ENCODE measurements at places on chromosomes 7 and 10.

GRCh38 chr7:54933643-54934042 lies 85.2 kb upstream of the EGFR start:
- no peak for DNase-seq

GRCh38 chr7:22295402-22296264 lies 61.3 kb downstream of the RAPGEF5 start:
- DNase-seq: no peak

DNA sequence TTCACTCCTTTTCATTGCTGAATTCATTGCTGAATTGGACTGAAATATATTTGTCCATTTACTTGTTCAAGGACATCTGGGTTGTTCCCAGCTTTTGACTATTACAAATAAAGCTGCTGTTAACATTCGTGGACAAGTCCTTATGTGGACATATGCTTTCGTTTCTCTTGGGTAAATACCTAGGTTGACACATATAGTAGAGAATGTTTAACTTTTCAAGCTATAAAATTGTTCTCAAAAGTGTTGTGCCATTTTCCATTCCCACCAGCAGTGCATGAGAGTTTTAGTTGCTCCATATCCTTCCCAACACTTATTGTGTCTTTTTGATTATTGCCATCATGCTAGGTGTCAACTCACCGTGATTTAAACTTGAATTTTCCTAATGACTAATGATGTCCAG lies 17.5 kb upstream of the CPVL start:
- no peak for DNase-seq

DNA sequence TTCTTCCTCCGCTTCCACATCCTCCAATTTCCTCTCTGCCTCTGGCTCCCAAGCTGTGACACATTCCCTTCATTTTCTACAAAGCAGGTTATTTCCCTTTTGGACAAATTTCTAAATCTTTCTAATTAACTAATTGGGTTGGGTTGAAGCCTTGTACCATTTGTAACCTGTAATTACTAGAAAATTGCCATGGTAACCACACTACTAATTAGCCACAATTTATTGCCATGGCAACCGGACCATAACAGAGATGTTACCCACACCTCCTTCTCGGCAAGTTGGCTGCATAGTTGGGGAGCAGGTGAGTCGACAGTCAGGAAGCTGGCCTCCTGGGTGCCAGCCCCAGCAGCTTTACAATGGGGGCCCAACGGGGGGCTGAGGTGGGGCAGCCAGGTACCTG lies 61.6 kb downstream of the GOLGA7B start:
- no peak for DNase-seq

- no peak for DNase-seq
Measured at GRCh38 chr7:137342265-137342664, 1.3 kb downstream of the PTN start.

- no peak for DNase-seq
Measured at GRCh38 chr10:62264126-62264525, 4.5 kb downstream of the RTKN2 start.

GRCh38 chr7:44372560-44373417 lies 47.4 kb upstream of the CAMK2B start:
- DNase-seq: no peak

GRCh38 chr10:8794860-8795259 lies 740.4 kb downstream of the GATA3 start:
- DNase-seq: no peak

DNA sequence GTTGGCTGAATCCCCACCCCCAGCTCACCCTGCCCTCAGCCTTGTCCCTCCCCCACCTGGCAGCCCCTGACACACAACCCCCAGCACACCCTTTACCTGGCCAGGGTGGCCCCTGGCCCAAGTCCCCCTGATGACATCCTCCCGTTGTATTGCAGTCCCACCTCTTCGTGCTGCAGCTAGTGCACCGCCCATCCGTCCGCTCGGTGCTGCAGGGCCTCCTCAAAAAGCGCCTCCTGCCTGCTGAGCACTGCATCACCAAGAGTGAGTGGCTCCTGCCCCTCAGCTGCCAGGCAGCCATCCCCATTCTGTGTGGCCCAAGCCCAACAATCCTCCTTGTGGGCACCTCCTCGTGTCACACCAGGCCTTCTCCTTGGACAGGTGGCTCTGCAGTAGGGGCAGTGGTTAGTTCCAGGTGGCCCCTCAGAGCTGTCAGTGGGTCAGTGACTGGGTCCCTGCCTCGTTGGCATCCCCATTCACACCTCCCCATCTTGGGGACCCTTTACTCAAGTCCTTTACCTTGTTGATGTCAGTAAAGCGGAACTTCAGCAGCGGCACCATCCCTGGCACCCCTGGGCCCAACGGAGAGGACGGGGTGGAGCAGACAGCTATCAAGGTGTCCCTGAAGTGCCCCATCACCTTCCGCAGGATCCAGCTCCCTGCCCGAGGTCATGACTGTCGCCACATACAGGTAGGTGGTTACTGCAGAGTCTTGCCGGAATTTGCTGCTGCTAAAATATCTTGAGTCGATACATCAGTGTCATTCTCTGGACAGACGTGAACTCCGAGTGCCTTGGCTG lies 14.3 kb downstream of the ZMIZ2 start:
- DNase-seq: no peak

DNA sequence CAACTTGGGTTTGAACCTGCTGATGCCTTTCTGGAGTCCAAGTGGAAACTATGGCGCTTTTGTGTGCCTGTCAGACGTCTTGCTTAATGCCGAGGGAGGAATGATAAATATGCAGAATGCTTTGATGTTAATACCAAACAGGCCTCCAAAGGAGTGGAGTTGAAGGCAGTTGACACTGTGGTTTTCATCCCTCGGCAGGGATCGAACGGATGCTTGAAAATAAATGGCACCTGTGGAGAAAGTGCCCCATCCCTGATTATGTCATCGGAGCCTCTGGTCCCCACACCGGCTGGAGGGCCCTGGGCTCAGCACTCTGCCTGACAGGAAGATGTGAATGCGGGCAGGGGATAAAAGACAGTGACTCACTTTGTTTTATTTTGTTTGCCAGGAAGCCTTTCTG lies 148.7 kb upstream of the GPR26 start:
- DNase-seq: no peak

GRCh38 chr10:101564490-101564991 lies 23.5 kb downstream of the POLL start:
- no peak for DNase-seq

DNA sequence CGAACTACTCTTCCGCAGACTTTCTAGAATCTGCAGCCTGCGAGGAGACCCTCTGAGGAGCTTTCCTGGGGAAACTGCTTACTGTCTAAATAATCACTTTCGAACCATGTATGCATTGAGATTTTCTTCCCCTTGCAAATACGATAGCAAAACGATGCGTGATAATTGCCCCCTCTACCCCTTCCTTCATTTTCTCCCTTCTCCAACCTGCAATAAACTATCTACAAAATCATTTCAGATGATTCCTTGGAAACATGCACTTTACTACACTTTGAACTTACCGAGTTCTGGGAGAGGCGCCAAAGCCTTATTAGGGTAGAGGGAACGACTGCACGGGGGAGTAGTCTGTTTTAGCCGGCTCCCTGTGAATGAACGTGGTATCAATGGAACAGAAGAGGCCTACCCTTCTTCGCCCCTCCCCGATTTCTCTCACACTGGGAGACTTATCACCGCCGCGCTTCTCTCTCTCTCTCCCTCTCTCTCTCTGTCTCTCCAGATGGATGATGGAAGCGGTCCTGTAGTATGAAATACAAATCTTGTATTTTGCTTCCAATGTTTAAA lies at the start of gene FGFBP3:
FGFBP3 (minus strand) TSS at position 370 of the 561 bp plus-strand sequence. CDS start 517 bp downstream, outside the sequence.
- peak; percentile 27 for DNase-seq

DNA sequence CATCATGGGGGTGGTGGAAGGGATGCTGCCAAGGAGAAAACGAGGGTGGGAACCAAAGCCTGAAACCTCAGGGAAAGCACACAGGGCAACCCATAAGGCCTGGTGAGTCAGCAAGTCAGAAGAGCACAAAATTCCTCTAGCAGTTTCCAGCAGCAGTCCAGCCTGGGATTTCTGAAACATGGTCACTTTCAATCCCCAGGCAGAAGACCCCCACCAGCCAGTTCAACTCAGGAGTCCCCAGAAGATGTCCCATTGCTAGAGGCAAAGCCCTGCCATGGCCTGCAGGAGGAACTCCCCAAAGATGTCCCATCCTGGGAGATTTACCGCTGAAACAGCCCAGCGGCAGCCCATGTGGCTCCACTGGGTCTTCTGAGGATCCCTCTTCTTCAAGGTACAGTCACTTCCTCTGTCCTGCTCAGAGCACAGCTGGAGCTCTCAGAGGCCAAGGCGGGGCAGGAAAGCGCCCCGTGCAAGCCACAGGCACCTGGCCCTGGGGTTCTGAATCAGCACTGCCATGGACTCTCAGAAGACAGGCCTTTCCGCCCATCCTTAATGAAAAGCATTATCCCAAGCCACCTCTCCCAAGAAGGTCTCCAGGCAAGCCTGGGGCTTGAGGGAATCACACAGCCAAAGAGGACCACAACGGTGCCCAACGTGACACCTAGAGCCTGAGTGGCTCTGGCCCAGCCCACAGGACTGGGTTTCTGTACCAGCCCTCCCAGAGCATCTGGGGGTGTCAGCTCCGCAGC lies 196.9 kb downstream of the GRID1 start:
- DNase-seq: no peak

- peak; percentile 52 for DNase-seq
Measured at GRCh38 chr7:140696680-140697446, at the start of gene NDUFB2. TSS of gene NDUFB2 (plus strand) at chr7:140696708. CDS start at chr7:140696745, 37 bp downstream.

- no peak for DNase-seq
Measured at GRCh38 chr7:84372712-84373111, 178.1 kb upstream of the SEMA3A start.

DNA sequence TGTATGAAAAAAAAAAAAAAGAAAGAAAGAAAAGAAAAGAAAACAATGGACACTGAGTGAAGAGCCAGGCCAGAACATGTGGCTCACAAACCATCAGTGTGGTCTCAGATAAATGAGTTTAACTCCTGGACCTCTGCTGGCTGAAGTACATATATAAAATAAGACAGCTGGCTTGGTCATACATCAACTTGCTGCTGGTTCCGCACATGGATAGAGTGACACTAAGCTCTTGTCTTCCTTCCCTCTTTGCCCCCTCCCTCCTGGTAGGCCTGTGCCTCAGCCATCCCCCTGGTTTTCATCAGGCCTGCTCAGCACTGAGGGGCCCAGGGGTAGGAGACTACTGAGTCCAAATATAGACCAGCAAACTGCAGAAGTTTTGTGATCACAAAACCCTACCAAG lies 58.1 kb upstream of the DGKI start:
- no peak for DNase-seq

DNA sequence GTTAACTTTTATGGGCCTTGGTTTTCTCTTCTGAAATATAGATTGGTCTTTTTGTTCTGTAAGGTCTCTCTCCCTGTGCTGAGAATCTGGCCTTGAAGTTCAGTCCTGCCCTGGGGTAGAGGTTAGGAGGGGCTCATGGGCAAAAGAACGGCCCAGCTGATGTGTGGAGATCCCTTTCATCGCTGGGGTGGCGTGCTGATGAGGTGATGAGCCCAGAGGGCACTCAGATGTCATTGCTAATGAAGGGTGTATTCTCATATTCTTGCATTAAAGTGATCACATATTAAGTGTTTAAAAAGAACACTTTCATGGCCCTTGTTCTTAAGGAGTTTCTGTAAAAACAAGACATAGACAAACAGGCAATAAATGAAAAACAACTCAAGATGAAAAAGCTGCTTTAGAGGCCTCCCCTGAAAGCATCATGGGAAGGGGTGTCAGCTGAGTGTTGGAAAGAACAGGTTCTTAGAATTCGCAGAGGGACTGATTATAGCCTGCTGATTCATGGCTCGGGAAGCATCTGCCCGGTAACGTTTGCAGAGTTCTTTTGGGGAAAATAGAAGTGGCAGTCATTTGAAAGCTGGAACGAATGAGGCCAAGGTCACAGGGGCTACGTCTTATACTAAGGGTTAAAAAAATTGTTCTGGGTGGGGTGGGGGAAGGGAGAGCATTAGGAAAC lies 72.5 kb upstream of the GPR158 start:
- DNase-seq: no peak

DNA sequence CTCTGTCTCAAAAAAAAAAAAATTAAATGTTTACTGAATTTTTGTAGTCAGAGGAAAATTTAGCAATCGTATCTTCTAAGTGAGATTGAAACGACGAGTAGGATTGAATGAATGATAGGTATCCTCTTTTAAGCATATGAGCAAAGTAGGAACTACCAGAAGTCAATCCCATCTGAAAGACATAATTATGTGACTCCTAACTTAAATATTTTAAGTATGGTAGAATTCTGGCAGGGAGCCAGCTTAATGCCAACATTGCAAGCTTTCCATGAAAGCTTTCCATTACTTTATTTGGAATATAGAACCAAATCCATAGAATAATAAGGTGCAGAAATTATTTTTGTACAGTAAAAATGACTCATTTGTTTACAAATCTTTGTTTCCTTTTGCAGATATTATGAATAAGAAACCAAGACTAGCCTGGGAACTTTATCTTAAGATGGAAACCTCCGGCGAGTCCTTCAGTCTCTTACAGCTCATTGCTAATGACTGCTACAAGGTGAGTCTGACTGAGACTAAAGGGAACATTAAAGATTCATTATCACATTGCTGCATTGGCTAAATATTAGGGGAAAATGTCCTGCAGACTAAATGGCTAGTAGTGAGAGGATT lies 50.2 kb upstream of the UBN2 start:
- DNase-seq: no peak

DNA sequence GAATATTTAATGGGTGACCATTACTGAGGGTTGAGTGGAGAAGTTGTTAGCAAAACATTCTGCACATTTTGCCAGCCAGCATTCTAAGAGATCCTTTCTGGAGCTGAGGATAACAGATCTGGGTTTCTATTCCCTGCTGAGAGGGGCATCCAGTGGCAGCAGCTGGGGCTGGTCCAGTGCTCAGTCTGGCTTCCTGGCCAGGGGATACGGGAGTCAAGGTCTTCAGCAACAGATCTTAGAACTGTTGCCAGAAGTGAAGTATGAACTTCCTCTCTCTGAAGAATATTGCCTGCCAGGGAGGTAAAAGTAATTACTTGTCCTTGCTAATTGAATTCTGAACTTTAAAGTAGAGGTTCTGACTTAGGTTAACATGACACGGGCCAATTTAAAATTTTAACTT lies 568.4 kb downstream of the REEP3 start:
- no peak for DNase-seq

GRCh38 chr7:143434660-143435059 lies 8.6 kb upstream of the TAS2R60 start:
- DNase-seq: no peak

DNA sequence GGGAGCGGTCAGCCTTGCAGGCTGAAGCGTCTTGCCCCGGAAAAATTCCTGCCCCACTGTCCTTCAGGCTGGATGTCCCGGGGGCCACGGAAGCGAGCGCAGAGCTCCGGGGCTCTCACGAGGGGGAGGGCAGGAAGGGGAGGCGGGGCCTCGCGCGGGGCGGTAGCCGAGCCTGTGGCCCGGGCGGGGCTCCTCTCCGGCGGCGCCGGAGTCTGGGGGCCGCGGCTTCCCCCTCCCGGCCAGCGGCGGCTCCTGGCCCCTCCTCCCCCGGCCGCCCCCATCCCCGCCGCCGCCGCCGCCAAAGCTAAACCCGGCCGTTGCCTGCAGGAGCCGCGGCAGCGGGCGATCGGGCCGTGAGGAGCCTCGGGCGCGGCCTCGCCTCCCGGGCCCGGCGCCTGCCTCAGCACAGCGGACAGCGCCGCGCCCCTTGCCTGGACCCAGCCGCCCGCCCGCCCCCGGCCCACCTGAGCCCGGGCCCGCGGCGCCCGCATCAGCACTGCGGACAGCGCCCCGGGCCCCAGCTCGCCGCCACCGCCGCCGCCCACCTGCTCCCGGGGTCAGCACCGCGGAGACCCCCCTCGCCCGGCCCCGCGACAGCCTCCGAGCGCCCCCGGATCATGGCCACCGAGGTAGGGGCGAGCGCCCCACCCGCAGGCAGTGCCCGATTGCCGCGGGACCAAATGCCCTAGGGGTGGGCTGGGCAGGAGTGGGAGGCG lies at the start of gene GOLGA7B:
GOLGA7B (plus strand) TSS at position 157 of the 716 bp plus-strand sequence; CDS start at position 618, 461 bp downstream.
- DNase-seq: peak; percentile 62

- DNase-seq: no peak
Measured at GRCh38 chr10:61125560-61126170, 181.7 kb upstream of the RHOBTB1 start.
